ENCODE measurements at places on chromosomes 2 and 18.

DNA sequence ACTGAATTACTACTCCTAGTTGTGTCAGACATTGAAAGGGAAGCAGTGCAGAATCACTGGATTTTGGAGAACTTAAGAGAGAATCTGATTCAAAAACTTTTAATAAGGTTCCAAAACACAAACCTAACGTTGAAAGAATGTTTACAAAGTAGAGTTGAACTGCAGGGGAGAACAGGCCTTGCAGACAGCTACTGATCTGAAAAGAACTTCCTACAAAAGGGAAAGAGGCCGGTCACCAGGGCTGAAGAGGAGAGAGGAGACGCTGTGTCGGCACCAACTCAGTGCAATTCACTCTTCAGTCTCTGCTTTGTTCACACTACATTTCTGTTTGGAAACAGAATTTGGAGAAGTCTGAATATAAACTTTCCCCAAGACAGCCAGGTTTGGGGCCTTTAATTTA, 124.0 kb downstream of the GAREM1 start:
- DNase-seq, result no peak

DNA sequence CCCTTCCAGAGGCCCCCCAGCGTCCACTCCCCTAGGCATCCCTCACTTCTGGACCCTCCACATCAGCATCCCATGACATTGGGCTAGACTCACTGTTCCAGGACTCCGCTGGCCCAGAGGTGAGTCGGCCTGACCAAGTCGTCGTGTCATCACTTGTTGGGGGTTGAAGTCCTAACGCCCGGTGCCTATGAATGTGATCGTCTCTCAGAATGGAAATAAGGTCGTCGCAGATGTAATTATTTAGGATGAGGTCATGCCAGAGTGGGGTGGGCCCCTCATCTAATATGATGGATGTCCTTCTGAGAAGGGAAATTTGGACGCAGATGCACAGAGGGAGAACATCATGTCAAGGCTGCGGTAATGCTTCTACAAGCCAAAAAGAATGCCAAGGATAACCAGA, 142.7 kb downstream of the AGAP1 start:
- no peak for DNase-seq

DNA sequence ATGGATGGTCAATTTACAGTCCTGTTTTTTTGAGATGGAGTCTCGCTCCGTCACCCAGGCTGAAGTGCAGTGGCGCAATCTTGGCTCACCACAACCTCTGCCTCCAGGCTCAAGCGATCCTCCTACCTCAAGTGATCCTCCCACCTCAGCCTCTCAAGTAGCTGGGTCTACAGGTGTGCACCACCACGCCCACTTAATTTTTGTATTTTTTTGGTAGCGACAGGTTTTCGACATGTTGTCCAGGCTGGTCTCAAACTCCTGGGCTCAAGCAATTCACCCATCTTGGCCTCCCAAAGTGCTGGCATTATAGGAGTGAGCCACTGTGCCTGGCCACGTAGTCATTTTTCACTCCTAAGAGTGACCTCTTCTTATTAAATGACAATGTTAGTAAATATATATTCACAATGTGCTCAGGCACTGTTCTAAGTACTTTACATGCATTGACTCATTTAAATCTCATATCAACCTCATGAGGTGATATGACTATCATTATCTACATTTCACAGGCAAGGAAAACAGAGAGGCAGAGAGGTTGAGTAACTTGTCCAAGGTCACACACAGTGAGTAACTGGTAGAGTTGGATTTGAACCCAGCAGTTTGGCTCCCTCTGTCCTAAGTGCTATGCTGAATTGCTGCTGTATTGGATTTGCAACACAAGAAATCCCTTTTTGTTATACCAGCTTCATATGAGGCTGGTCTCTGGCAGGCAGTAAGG, 5.6 kb upstream of the DIS3L2 start:
- DNase-seq, result no peak

DNA sequence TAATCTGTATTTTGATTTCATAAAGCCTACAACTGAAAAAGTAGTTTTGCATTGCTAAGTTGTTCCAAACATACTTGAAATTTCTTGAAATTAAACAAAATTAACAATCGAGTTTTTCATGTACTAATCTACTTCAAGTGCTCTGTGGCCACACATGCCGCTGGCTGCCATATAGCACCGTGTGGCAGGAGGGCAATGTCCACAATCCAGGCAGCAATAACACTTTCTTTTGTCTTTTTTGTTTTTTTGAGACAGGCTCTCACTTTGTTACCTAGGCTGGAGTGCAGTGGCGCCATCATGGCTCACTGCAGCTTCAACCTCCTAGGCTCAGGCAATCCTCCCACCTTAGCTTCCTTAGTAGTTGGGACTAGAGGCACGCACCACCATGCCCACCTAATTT, 36.1 kb downstream of the SAP130 start:
- DNase-seq, result no peak

- no peak for DNase-seq
Measured at GRCh38 chr2:206392118-206392517, 51.2 kb upstream of the ADAM23 start.

- DNase-seq, result no peak
Measured at GRCh38 chr2:233964581-233964980, 47.4 kb downstream of the TRPM8 start.

- DNase-seq, result peak; percentile 77
Measured at GRCh38 chr18:31241900-31242409, 76.0 kb upstream of the DSG1 start.

DNA sequence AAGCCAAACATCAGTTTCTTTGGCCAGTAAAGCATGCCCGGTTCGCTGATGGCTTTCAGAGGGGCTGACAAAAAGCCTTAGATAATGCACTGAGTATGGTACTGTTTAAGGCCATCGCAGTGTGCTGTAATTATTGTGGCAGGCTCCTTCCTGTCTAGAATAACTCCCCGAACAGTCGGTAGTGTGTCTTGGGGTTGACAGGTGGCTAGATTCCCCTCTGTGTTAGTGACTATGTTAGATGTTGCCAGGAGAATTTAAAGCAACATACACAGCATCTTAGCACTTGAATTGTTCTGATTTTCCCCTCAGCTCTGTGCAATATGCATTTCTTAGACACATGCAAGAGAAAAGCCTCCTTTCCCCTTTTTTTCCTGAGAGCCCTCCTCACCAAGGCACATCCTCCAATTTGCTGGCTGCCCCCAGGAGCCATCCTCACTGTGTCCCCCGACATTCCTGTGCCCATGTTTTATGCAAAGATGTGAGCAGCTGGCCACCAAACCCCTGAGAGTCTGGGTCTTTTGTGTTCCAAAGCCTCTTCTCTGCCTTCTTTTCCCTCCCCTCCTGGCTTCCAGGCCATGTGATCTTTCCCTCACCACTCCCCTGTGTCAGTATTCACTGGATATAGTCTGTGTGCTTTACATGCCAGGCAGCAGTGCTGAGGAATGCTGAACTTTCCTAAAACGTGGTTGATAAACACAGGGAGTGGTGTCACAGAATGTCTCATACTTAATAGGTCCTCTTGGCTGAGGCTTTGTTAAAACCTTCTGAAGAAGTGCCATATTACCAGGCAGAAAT, 331.5 kb downstream of the HRH4 start:
- DNase-seq, result no peak

DNA sequence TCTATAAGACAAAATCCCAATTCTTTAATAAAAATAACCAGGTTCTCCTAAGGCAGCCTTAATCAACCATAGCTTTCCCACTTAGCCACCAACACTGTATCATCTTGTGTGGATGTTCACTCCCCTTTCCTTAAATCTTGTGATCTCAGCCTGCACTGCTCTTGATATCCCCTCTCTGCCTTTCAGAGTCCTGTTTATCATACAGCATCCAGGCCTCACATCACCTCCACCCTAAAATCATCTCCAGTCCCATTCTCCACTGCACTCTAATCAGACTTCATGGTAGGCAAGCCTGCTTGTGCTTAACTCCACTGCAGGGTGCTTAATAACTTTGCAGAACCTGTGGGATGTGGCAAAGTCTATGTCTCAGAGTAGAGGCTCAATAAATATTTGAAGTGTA, 18.8 kb downstream of the ARHGAP15 start:
- DNase-seq, result no peak

DNA sequence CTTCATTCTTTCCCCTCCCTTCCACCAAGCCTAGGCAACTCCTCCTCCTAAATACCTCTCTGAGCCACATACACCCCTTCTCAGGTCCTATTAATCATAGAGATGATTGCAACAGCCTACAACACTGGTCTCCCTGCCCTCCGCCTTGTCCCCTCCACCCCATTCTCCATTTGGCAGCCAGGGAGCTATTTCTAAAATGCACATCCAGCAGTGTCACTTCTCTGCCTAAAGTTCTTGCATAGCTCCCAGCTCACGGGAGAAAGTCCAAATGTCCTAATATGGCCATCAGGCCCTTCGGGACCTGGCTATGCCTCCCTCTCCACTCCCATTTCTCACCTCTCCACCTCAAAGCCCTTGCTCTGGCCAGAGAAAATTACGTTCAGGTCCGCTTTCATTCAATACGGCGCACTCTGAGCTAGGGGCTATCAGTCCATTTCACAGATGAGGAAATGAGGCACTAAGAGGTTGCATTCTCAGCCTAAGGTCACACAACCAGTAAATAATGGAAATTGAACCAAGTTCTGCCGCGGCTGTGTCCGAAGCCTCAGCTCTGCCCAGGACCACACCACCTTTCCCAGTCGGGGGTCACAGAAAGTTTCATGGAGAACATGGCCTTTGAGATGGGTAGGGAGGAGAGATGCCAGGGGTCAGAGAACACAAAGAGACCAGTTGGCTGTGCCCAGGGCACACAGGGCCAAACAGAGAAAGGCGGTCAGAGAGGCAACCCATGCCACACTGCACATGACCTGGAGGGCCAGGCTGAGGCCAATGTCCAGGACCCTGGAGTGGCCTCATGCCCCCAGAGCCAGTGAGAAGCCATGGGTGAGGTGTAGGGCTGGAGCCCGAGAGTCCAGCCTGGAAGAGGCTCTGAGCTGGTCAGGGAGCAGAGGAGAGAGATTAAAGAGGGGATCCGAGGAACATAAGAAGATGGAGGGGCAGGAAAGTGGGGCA, 72.8 kb downstream of the TNS1 start:
- no peak for DNase-seq

- DNase-seq, result no peak
Measured at GRCh38 chr2:232613538-232614134, 19.8 kb upstream of the EFHD1 start.

DNA sequence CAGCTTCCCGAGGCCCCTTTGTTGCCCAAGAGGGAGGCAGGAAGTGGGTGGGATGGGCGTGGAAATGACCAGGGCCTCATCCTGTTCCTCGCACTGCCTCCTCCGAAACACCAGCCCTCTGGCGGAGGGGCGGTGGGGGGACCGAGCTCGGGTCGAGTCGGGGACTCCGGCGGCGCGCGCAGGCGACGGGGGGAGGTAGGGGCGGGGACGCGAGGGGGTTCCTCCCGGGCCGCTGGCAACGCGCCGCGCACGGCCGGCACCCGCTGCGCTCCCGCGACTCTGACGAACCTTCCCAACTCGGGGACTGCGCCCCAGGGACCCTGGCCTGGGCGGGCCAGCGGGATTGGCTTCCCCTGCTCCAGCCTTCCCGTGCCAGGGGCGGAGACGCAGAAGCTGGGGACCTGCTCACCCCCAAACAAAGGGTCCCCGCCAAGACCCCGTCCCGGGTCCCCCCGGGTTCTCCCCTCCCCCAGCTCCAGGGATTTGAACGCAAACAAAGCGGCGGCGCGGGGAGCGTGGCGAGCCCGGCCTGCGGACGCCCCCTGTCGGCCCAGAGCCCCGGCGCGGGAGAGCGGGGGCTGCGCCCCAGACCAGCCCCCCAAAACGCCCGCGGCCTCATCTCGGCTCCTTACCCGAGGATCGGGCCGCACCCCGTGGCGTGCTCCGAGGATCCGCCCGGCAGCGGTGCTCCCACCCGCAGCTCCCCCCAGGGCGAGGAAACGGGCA, 1.2 kb downstream of the SEMA4C start:
- no peak for DNase-seq

GRCh38 chr18:34370704-34371395, 146.1 kb upstream of the NOL4 start:
- DNase-seq, result no peak

- no peak for DNase-seq
Measured at GRCh38 chr18:70176537-70176936, 28.9 kb downstream of the RTTN start.

DNA sequence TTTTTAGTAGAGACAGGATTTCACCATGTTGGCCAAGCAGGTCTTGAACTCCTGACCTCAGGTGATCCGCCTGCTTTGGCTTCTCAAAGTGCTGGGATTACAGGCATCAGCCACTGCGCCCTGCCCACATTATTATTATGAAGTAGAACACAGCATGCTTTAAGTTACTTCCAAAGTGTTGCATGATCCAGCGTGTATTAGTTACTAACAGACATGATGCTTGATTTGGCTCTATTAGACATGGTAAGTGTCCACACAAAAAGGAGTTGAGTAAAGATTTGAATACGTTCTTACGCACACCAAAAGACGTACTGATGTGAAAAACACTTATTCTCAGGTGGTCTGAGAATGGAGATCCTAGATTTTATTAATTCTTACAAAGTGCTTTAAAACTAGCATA, 50.0 kb downstream of the SLC38A11 start:
- DNase-seq, result no peak

DNA sequence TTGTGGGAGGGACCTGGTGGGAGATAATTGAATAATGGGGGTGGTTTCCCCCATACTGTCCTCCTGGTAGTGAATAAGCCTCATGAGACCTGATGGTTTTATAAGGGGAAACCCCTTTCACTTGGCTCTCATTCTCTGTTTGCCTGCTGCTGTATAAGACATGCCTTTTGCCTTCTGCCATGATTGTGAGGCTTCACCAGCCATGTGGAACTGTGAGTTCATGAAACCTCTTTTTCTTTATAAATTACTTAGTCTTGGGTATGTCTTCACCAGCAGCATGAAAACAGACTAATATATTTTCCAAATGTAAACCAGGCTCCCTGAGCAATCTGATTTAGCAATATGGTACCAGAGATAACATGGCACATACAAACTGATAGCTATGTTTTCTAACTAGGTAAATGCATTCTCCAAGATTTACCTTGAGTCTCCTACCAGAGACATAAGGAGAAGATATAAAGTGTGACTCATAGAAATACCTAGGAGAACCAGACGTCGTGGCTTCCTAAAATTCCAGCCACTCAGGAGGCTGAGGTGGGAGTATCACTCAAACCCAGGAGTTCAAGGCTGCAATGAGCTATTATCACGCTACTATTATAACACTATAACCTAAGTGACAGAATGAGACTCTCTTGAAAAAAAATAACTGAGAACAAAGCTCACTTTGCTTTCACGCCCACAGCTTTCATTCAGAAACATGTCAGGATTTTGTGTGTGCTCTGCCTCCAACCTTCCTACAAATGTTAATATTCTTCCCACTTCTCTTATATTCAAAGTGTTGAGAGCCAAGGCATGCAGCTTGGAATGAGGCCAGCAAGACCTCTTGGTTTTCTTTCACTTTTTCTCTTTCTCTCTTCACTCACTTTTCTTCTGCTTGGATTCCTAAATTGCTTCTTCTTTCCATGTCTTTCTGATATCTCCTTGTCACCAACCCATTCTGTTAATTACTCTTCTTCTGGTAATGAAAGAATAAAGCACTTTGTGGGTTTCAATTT, 263.9 kb upstream of the UBE2E3 start:
- DNase-seq, result no peak

All from urinary bladder (tissue), 4 donors.